Calu3 (cell line): ENCODE measurements at places on chromosomes 4 and X. TPM values are rescaled to one million over a fixed set of nuclear protein-coding genes. Genes with fewer than 3 reads are reported as not detected.

The MND1 gene
- 12.6 and 13.1 TPM in 2 replicates for total RNA-seq

The S100P gene
- total RNA-seq, result 365 and 600 TPM in 2 replicates

The FREM3 gene
- not detected in 2 replicates for total RNA-seq

The TMEM150C gene
- total RNA-seq, result 0.98 and 1.4 TPM in 2 replicates

The HTRA3 gene
- total RNA-seq, result not detected in 2 replicates

GRCh38 chr4:70984589-70984988, 8.9 kb upstream of the DCK start:
- DNase-seq, result no peak

DNA sequence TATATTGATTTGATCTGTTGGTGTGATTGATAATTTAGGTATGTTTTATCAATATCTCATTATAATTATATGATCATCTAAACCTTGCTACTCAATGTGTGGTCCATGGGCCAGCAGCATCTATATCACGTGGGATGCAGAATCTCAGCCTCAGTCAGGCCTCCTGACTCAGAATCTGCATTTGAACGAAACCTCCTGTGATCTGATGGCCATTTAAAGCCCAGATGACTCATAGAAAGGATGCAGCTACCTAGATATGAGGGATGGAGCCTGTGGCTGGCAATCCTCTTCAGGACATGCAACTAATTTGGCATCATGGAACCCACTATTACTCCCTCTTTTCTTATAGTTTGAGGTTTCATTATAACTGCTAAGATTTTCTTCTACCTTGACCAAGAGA, 11.3 kb upstream of the CHRNA9 start:
- DNase-seq, result no peak

DNA sequence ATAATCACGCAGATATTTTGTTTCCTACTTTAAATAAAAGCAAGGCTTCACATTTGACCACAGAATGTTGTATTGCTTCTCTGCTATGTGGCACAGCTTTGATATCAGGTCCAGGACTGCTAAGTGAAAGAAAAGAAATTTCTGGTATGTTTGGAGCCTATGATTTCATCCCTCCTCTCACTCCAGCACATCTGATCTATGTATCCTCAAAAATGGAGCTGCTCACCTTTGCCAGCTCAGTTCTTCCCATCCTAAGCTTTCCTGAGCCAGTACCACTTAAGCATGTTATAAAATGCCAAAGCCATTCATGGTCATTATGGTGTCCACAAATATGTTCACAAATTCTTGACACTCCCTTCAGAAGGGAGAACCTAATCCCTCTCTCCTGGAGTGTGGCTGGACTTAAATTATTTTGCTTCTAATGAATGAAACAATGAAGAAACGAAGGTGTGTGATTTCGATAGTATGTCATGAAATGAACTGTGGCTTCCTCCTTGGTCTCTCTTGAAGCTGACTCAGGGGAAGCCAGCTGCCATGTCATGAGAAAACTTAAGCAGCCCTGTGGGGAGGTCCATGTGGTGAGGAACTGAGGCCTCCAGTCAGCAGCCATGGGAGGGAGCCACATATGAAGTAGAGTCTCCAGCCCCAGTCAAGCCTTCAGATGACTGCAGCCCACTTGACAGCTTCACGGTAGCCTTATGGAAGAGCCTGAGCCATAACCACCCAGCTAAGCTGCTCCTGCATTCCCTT, 207.7 kb downstream of the MGST2 start:
- no peak for DNase-seq

- DNase-seq, result no peak
Measured at GRCh38 chr4:27360790-27361267, 500.2 kb downstream of the STIM2 start.

DNA sequence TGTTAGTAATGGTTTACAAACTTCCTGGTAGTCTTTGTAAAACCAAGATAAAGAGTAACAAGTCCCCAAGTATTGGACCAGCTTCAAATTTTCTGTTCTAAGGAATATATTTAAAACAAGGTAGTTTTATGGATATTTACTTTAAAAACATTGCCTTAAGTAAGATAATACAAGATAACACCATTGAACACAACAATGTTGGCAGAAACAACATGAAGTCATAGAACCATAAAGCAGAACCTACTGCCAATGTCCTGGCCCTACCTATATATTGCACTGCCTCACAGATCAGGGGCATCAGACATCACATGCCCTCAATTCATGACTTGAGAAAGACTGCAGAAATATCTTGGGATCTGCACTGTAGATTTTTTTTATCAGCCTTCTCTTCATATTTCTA, 1176.2 kb downstream of the PCDH7 start:
- no peak for DNase-seq

- DNase-seq, result no peak
Measured at GRCh38 chr4:2977211-2978088, 14.1 kb downstream of the GRK4 start.
